Breast epithelium (tissue), 4 donors: ENCODE measurements at places on chromosomes 7 and 10. TPM values are rescaled to one million over a fixed set of nuclear protein-coding genes. Genes with fewer than 3 reads are reported as not detected.

Gene RASA4B
- total RNA-seq = 11.1 TPM

Gene CASD1
- 53.6 TPM for total RNA-seq

Gene NEUROG3
- total RNA-seq = not detected

Gene MYO3A
- total RNA-seq = 0.33 TPM

Gene PRLHR
- total RNA-seq = not detected

Gene RASA4
- 43.6 TPM for total RNA-seq

- no peak for DNase-seq
Observed at GRCh38 chr7:15686295-15686956, at the start of gene MEOX2. Gene MEOX2, minus strand, starts transcription at chr7:15686683. Its CDS starts 281 bp downstream, at chr7:15686402.

- no peak for DNase-seq
Observed at GRCh38 chr7:102008535-102009262, 191.3 kb downstream of the CUX1 start.

DNA sequence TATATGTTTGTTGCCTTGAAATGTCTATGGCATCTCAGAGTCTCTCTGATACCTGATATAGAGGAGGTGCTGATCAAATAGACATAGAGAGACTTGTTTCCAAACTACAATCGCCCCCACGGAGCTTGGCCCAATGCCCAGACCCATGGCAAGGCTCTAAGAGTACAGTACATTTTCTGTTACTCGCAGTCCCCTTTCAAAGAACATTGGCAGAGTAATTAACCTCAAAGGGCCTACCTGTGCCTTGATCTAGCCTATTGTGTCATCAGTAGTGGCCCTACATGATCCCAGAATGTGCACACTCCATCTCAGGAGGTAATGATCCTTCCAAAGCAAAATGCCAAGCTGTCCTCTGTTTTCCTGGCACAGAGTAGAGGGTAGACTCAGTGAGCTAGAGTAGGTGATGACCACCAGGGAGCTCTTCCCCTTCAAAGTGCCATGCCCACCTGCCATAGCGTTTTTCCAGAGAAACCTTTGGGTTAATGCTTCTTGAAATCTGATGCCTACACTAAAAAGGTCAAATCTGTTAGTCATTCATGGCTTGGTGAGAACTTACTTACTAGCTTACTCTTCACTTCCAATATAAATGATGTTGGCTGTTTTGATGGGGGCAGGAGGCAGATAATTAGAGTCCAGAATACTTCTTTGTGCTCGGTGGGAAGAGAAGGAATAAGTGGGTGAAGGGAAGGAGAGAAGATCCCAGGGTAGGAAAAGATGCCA is 41.2 kb upstream of the ACSL5 start:
- no peak for DNase-seq

DNA sequence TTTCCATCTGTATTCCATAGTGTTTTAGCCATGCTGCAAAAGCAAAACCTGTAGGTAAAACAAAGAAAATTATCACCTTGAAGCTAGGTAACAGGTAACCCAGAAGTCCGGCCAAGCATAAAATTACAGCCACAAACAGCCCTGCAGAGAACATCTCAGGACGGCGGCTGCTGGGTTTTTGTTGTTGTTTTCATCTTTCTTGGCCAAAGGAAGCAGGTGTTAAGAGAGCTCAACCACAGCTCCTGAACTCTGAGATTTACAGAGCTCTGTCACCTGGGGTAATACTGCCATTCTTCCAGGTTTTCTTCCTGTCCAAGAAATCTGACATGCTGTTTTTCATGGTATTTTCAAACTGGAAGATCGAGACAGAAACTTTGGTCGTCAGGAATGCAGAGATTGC is 847 bp upstream of the SCIN start:
- DNase-seq = no peak

DNA sequence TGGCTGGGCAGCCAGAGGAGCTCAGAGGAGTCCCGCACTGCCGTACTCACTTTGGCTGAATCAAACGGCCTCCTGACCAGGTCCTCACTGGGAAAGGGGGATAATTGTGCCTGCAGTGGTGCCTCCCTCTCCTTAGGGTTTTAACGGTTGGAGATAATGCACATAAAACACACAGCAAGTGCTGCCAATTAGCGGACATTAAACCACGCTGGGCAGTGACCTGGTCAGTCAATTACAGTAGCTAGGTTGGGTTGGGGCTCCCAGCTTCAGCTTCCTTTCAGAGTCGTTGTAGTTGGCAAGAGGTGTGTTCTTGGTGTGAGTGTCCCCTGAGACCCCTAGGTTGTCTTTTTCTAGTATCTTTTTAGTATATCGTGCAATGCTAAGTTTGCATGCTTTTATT is 146.6 kb downstream of the C10orf105 start:
- no peak for DNase-seq
